ENCODE measurements at places on chromosomes 2 and 18.

GRCh38 chr18:48848641-48849143 is 102.1 kb downstream of the SMAD7 start:
- no peak for DNase-seq

DNA sequence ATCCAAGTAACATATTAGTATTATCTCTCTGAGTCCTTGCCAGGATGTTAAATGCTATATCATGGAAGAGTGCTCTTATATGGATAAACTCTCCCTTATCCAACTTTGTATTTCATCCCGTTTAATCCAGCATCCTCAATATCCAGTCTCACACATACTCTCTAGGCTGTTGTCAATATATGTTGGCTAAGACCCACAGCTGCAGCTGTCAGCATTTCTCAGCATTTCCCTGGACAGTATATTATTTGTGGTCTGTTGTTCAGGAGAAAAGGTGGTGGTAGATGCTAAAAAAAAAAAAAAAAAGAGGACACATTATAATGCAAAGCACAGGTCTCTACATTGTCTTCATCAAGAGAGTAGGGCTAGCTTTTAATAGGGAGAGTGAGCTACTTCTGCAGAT is 1368.0 kb upstream of the ZEB2 start:
- DNase-seq = no peak

DNA sequence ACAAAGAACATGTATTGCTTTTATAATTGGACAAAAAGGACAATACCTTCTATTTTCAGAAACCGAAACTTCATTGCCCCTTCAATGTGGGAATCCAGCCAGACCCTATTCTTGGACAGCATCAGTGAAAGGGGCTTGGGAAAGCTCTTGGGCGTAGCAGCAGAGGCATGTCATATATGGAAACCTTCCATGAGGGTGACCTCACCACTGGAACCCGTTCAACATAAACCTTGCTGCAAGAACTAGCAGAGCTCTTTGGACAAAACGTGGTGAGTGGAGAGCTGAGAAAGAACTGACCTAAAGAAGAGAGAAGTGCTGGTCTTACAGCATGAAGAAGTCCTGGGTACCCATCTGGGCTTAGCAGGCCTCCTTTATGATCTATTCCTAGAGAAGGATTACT is 22.7 kb upstream of the ACTG2 start:
- no peak for DNase-seq

GRCh38 chr2:130823886-130824491 is 12.7 kb upstream of the ARHGEF4 start:
- DNase-seq = no peak

- no peak for DNase-seq
Measured at GRCh38 chr2:68193144-68193543, 35.5 kb downstream of the PNO1 start.

DNA sequence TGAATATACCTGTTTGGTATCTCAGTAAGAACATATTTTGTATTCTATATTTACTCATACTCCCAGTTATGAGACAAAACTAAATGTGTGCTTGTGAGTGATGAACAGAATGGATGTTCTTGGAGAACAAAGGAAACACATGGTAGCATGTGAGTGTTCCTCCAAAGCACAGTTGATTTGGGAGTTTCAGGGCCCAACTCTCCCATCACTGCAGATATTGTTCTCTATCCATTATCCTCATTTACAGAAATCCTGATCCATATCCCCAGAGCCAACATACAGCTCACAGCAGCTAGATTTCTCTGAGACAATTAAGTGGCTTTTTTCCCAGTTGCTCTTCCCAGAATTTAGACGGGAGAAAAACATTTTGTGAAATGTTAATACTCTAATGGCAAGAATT is 75.6 kb upstream of the MAPRE2 start:
- DNase-seq = no peak

- DNase-seq = no peak
Measured at GRCh38 chr18:23735021-23735464, 45.8 kb downstream of the LAMA3 start.
